ENCODE measurements at places on chromosomes 4 and X.

DNA sequence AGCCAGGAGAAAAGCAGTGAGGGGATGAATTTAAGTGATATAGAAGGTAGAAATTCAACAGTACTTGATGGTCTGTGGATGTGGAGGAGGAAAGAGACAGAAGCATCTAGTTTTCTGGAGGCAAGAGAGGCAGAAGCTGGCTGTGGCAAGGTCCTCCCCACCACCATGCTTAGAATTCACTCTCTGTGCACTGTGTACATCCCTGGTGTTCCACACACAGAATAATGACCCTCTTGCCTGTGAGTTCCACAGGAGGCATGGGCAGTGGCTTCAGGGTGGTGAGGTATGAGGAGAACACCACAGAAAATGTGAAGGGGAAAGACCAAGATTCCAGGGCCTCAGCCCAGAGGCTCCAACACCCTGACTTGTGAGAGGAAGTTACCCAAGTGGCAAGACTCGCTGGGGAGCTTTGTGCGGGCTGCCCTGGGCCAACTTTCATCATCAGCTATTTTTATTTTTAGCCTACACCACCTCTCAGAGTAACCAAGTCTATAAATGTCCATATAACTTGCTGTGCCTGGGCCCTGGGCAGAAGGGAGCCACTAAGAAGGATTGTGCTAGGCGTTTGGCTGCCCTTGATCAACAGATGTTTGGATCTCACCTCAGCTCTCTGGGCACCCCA, 7.8 kb upstream of the INTS6L start:
- no peak for DNase-seq

- no peak for DNase-seq
These were observed 136.4 kb downstream of the AMELX start for GRCh38 chrX:11429538-11430085.

DNA sequence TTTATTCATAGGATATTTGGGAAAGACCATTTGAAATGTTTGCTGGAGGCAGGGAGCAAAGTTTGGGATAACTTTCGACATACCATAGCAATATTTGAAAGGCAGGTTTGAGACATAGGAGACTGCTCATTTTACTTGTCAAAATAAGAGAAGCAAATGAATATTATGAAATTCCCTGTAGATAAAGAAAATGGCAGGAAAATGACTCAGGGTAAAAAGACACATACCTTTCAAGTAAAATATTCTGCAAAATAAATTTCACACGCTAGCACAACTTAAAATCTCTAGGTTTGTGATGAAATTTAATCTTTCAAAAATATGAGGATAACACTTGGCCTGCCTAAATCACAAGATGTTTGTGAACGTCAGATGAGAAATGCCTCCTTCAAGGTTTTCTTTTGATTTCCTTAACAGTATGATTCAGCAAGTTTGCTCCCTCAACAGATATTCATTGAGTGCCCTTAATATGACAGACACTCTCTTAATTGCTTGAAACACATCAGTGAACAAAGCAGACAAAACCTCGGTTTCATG, 6.6 kb downstream of the TMEM156 start:
- DNase-seq: no peak

DNA sequence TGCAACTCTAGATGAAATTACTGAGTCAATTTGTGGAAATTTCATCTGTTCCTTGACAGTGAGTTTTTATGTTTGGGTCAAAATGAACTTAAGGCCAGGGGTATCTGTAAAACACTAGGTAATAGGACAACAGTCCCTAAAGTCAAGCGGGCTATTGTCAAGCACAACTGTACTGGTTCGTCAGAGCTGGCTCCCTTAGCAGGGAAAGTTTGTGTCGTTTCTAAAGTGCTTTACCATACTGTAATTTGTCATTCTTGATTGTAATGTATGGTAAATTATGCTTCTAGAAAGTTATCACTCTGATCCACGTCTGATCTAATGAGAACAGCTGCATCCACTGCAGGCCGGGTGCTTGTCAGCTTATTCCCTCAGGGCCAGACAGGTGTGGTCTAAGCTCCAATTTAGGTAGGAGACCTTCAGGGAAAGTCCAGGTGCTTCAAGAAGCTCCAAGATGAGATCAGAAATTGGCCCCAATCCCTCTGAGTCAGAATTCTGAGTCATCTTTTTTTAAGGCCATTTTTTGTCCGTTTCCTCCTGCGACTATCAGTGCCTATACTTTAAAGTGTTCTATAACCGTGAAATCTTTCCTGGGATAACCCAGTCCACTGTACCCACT, 92.2 kb downstream of the PALLD start:
- DNase-seq: no peak

- DNase-seq: no peak
These were observed 179.1 kb upstream of the NDST4 start for GRCh38 chr4:115292320-115293092.

DNA sequence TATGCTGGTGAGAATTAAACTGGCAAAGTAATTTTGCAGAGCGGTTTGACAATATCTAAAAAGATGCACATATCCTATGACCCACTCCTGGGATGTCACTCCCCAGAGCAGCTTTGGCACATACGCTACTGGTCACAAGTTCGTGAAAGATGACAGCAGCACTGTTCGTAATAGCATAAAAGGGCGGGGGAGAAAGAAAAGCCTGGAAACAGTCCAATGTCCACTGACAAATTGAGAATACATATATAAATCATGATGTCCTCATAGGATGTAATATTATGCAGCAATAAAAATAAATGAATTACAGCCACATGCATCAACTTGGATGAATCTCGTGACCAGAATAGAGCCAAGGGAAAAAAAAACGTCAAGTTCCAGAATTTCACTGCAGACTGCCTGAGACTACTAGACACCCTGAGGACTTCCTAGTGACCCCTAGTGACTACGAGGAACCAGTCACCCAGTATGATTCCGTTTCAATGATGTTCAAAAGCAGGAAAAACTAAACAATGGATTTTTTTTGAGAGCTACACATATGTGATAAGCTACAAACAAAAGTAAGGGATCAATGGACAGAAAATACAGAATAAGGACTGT, 1.8 kb downstream of the PCSK1N start:
- DNase-seq: no peak

DNA sequence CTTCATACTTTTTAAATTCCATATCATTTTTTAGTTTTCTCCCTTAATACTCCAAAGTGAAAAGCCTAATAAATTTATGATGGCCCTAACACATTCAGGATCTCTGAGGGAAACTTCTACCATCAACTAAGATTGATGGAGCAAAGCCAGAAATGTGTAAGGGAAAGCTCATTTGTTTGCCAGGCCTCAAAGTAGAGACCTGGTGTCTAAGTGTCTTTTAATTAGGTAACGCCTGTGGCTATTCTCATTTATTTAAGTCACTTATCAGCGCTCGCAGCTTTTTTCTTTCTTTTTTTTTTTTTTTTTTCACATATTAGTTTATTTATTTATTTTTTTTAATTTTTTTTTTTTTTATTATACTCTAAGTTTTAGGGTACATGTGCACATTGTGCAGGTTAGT, 242.4 kb downstream of the TMA16 start:
- no peak for DNase-seq

GRCh38 chr4:13454786-13455185, 29.4 kb downstream of the RAB28 start:
- no peak for DNase-seq

GRCh38 chrX:132819711-132820264, 138.6 kb downstream of the HS6ST2 start:
- DNase-seq: no peak

- no peak for DNase-seq
These were observed 207.0 kb downstream of the IDS start for GRCh38 chrX:149298111-149298510.

DNA sequence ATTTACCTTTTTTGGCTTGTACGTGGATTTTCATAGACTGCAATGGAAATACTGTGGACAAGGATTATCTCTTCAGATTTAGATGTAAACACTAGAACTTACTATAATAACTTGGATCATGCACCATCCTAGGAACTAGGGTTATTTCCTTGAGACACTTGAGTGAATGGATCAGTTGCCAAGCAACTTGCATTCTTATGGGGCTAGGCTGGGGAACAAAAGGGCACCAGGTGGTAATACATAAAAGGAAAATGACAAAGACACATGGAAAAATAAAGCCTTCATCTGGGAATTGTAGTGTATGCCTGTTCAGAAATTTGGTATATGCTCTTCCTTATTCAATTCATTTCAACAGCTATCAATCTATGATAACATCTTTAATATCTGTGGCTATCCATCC, 247.1 kb downstream of the SPRY1 start:
- no peak for DNase-seq

GRCh38 chr4:132123870-132124623, 1025.0 kb upstream of the PCDH10 start:
- no peak for DNase-seq

DNA sequence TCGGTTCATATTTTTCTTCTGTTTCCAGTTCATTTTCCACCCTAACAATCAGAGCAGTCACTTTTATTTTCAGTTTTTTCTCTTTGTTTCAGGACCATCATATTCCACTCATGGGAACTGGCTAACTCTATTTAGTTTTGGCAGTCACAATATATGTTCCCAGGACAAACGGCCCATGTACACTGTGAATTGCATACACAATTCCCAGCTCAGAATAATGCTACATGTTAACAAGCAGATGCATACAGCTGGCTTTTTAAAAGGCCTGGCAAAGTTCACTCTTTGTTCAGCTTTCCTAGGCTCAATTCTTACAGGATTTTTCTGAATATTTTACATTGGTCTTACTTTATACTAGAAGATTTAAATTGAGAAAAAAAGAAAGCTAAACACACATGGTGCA, 224.9 kb downstream of the ANKRD50 start:
- no peak for DNase-seq

- DNase-seq: no peak
These were observed 104.3 kb upstream of the GK2 start for GRCh38 chr4:79512363-79512762.

DNA sequence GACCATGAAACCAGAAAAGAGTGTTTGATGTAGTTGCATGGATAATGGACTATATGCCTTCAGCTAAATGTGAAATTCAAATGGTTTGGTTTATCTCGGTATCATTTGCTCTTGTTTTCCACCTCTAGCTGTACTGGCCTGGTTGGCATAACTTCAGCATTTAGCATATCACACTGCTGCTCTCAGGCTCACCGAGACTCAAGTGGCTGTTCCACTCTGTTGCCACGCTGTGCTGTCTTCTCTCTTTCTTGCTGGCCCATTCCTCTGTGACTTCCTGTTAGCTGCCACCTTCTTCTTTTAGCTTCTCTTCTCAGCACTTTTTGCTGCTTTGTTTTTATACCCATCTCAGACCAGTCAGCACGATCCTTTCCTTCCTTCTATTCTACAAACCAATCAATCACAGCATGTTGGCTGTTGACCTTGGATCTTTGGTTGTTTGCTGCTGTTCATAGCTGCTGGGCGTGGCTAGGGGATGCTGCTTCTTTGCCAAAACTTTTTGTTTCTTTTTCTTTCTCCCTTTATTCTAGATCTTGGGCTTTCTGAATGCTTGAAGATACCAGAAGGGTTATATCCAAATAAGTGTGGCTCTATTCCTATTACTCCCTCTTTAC, 24.0 kb downstream of the INTS6L start:
- no peak for DNase-seq

GRCh38 chr4:176814770-176815169, 22.0 kb upstream of the VEGFC start:
- no peak for DNase-seq

GRCh38 chrX:136954930-136955329, 74.4 kb upstream of the RBMX start:
- peak; percentile 8 for DNase-seq

- no peak for DNase-seq
These were observed 792.3 kb upstream of the HS3ST1 start for GRCh38 chr4:12221031-12221430.

- no peak for DNase-seq
These were observed 519.2 kb upstream of the DIPK2B start for GRCh38 chrX:45719751-45720501.

GRCh38 chr4:64399313-64400109, 9.7 kb downstream of the TECRL start:
- no peak for DNase-seq

GRCh38 chrX:130884627-130885026, 18.4 kb downstream of the ENOX2 start:
- DNase-seq: no peak

GRCh38 chr4:89514811-89515210, 207.2 kb upstream of the GPRIN3 start:
- DNase-seq: no peak

GRCh38 chr4:35025152-35025834, 1219.0 kb downstream of the ARAP2 start:
- no peak for DNase-seq

GRCh38 chrX:139902559-139902958, 30.3 kb downstream of the ATP11C start:
- no peak for DNase-seq

DNA sequence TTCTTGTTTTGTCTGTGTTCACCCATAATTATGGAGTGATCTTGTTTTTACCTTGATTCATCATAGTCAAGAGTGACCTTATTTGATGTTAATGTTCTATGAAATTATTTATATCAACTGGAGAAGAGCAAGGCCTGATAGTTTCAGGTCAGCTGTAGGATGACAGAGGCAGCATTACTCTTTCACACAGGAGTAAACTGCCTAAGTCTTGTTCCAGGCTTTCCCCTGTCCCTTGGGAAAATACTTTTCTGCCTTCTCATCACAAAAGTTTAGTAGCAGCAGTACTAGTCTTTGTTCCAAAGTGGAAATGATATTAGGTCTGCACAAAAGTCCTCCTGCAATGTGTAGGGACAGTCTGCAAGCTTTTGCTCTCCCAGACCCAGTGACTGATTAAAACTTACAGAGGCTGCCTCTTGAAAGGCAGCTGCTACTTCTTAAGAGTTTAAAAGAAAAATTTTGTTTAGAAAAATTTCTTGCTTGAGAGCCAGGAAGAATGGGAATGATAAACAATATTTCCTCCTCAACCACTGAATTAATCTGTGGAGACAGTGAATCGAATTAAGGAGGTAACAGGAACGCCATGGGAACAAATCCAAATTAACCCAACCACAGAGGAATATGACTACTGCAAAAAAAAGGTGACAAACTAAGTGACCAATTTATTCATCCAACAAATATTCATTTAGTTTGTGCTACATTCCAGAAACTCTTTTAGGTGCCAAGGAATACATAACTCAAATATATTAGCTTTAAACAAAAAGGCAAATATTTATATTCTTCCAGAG, 991.4 kb upstream of the PABPC4L start:
- DNase-seq: no peak

- no peak for DNase-seq
These were observed 746 bp downstream of the PPAT start for GRCh38 chr4:56434599-56435139.

- DNase-seq: no peak
These were observed 112.9 kb downstream of the SHISA3 start for GRCh38 chr4:42510225-42510624.

DNA sequence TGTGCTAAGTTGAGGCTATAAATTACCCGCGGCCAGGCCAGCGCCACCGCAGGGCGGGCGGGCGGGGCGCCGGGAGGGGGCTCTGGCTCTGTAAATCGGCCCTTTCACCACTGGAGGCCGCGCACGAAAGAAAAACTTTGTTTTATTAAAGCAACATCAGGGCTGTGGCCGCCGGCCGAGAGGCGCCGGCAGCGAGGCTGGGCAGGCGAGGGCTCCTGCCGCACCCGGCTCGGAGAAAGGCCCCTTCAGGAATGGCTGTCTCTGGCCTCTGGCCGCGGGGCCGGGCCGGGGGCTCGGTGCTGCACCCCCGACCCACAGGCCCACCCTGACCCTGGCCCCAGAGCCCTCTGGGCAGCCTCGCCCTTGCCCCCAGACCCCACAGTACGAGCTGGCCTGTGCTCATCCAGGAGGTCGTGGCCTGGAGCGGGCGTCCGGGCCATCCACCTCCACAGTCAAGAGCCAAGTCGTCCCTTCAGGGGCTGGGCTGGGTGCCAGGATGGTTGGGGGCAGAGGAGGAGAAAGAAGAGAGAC, 29.5 kb upstream of the FGFR3 start:
- DNase-seq: no peak

All from CD4-positive, alpha-beta T cell treated with Interleukin-4 for 4 hours (primary cell).